ENCODE measurements at places on chromosomes 6 and 20. TPM values are rescaled to one million over a fixed set of nuclear protein-coding genes. Genes with fewer than 3 reads are reported as not detected.

HAO1 gene
- total RNA-seq, result 0.72 TPM

ZBTB9 gene
- total RNA-seq, result 6.2 TPM

- no peak for DNase-seq
Measured at GRCh38 chr6:137016356-137016755, 28.4 kb downstream of the IL20RA start.

DNA sequence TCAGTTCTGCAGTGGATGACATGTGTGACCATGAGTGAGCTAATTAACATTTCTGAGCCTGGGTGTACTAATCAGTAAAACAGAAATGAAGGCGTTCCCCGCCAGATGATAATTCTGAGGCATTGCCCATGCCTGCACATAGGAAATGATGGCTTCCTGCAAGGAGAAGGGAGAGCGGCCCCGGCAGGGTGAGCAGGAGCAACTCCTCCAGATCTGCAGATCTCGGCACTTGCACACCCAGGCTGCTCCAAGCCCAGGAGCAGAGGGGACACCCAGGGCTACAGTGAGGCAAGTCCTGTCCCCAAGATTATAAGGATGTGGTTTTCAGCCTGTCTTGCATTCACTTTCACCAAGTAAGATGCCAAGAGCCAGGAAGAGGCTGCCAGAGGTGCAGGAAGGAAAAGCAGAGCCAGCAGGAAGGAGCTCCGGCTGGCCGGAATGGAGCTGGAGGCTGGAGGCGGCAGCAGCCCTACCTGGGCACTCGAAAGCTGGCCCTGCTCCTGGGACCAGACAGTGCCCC, 177.5 kb upstream of the CST7 start:
- DNase-seq, result no peak

DNA sequence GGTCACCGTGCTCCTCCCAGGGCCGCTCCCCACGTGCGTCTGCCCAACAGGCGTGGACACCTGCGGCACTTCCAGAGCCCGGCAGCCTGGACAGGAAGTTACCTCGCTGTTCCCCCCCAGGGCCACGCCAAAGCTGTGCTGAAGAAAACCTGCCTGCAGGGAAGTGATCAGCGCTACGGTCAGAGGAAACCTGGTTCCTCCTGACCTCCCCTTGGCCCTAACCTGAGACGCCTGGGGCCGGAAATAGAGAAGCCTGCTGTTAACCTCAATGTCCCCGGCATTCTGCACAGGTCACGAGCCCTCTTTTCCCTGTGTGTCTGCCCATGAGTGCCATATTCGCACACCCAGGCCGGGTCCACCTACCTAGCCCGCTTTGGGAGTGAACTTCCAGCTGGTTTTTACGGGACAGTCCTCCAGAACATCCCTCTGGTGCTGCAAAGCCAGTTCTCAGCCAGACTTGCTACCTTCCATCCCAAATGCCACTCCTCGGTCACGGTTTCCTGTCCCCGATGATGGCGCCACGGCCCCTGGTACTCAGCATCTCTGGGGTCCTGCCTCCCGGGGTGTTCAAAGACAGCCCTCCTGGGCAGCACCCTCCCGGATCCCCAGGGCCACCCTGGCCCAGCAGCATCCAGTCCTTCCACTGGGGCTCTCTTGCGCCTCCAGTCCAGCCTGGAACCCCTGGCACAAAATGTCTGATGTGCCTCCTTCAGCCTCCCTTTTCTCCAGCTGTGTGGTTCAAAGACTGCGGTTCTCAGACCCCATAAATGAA, 12.0 kb upstream of the IRF4 start:
- DNase-seq, result no peak

DNA sequence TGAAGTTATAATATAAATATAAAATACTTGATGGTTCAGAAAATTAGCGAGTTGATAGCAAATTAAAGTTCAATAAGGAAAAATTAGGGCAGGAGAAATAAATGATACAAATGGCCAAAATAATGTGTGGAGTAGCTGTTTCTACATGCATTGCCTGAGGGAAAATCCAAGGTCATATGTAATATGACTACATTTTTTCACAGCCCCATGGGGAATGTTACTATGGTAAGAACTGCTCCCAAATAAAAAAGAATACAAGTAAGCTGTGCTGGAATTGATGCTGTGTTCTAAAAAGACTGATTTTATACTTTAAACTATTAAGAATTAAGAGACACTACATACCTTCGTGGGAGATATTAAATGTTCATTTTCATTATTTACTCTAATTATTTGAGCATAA, 34.1 kb downstream of the MEI4 start:
- no peak for DNase-seq
